Activated CD8-positive, alpha-beta memory T cell treated with anti-CD3 and anti-CD28 coated beads, Interleukin-2, amount 50 U/mL, for 48 hours (primary cell): ENCODE measurements at places on chromosomes 12 and 14.

- DNase-seq, result no peak
These were observed 5.9 kb downstream of the RIN3 start for GRCh38 chr14:92519246-92520101.

GRCh38 chr12:76152181-76152807, 67.8 kb upstream of the NAP1L1 start:
- no peak for DNase-seq

GRCh38 chr12:64666054-64666914, 56.0 kb downstream of the RASSF3 start:
- DNase-seq, result no peak

- no peak for DNase-seq
These were observed 69.3 kb downstream of the PPFIBP1 start for GRCh38 chr12:27593266-27593665.

DNA sequence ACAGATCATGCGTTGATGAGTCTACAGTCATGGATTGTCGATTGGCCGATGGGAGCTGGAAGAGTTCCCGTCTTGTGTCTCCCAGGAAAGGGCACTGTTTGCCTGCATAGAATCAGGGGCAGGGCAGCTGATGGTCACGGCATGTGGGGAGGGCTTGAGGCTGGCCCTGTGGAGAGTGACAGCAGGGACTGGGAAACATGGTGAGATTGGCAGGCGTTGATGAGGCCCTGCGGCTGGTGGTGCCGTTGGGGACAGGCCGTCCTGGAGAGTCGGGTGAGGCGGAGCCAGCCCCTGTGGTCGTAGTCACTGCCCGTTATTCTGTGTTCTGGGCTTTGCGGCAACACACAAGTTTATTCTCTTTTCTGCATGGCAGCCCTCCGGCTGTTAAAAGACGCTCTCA, 52.9 kb downstream of the TECPR2 start:
- DNase-seq, result no peak

GRCh38 chr14:98069712-98070171, 1202.3 kb downstream of the BCL11B start:
- no peak for DNase-seq
